ENCODE measurements at places on chromosomes 1 and 21.

- DNase-seq, result no peak
Measured at GRCh38 chr1:245154429-245155271, at the start of gene KIF26B. Gene KIF26B (plus strand): TSS chr1:245154985. CDS start chr1:245155425, 440 bp downstream.

- DNase-seq, result no peak
Measured at GRCh38 chr1:82840192-82840591, 1039.5 kb downstream of the ADGRL2 start.

DNA sequence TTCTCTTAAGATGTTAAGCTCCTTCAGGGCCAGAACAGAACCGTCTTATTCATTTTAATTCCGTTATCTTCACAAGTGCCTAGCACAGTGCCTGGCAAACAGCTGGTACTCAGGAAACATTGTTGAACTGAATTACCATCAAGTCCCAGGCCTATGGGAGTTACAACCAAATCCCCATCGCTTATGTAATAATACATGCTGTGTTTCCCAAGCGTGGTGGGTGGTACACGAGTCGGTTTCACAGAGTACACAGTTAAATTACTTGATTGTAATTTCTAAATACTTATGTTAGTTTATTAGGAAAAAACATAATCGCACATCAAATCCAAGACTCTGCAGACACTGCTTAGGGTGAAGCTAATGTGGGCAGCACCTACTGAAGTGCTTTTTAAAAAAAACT is 1.0 kb downstream of the ANGEL2 start:
- no peak for DNase-seq

DNA sequence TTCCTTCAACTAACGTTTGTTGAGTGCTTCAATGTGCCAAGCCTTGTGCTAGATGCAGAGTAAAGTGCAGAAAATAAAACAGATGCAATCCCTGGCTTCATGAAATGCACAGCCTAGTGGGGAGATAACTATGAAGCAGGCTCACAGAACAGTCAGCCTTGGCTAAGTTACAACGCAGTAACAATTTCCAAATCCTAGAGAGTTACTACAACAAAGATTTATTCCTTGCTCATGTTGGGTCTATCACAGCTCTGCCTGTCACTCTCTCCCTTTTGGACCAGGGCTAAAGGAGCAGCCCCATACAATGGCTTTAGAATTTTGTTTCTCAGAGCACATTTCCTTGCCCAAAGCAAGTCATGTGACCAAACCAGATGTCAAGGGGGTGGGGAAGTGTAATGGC is 359.8 kb downstream of the ZNF326 start:
- no peak for DNase-seq

DNA sequence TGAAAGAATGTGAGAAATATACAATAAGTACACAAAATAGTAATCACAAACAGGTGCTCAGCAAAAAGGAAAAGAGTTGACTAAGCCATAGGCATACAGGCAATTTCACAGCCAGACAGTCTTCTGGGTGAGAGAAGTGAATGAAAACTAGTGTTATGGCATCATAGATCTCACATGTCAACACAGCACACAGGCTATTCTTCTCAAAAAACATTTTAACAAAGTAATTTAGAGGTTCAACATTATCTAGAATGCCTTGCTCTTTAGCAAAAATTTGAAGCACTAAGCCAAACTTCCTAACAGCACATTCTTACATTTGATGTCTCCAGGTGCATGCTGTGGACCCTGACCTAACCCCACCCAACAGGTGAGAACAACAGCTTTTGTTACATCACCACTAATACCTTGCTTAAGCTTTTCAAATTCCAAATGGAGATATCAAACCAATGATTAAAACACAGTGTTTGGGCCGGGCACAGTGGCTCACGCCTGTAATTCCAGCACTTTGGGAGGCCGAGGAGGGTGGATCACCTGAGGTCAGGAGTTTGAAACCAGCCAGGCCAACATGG is 30.5 kb downstream of the OTUD7B start:
- no peak for DNase-seq

- DNase-seq, result no peak
Measured at GRCh38 chr1:6861075-6861724, 75.9 kb downstream of the CAMTA1 start.

GRCh38 chr1:70659891-70660290 is 248.8 kb downstream of the CTH start:
- DNase-seq, result no peak

DNA sequence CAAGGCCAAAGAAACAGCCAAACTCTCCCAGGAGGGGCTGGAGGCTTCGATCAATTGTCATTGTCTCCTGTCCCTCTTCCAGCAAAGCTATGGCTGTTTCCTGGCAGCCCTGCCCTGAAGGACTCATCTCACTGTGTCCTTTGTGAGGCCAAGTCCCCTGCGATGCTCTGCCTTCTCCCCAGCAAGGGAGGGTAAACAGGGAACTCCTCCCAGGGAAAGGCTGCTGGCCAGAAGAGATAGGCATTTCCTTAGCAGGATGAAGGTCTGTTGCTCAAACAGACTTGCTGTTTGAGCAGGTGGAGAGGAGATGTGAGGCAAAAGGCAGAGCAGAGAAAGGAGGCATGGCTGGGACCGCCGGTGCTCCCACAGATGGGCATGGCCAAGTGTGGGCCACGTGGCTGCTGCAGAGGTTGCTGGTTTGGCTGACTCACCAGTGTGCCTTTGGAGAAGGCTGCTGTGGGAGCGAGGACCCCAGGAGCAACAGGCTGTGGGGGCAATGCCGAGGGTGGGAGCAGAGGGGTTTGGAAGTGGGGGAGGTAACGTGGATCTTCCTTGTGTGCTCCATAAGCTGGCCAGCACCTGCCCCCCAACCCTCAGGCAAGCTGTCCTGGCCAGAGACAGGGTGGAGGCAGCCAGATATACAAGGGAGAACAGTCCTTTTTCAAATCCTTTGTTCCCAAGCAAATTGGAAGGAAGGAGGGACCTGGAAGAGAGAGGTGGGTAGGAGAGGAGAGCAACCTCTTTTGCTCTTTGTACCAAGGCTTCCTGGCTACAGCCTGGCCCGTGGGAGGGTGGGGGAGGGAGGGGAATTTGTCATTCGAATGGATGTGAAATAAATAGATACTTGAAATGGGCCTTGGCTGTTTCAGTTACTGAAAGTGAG is 449.8 kb downstream of the SIPA1L2 start:
- DNase-seq, result no peak

DNA sequence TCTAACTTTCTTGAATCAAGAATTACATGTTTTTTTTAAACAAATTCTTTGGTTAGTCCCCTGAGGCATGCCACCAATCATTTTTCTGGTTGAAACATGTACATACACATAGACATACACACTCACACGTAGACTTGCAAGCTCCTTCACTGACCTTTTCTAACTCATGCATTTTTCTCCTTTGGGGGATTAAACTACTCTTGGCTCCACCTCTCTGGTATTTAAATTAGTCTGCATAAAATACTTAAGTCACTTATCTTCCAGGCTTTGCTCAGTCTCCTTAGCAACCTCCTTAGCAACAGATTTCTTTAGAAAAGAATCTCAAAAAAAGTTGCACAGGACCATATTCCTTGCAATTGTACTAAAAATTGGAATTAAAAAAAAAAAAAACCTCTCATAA is 440.9 kb upstream of the LRRC7 start:
- DNase-seq, result no peak

DNA sequence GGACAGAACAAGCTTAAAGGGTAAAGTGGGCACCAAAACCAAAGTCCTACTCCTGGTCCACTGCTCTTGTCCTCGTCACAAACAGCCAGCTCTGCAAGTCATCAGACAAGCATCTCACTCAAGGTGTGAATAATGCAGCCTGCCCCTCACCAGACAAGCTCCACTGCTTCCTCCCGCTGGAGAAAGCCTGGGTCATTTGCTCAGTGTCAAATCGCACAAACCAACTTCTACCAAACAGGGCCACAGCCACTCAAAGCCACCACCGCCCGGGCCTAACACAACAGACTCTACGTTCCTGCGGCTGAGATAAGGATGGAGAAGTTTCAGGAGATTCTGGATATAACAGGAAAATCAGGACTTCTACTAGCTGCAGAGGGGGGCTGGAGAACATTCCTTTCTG is 3.3 kb downstream of the SSBP3 start:
- no peak for DNase-seq

- no peak for DNase-seq
Measured at GRCh38 chr1:119358636-119359035, 9.9 kb upstream of the HAO2 start.

- DNase-seq, result no peak
Measured at GRCh38 chr21:35135481-35135880, 86.4 kb upstream of the RUNX1 start.

DNA sequence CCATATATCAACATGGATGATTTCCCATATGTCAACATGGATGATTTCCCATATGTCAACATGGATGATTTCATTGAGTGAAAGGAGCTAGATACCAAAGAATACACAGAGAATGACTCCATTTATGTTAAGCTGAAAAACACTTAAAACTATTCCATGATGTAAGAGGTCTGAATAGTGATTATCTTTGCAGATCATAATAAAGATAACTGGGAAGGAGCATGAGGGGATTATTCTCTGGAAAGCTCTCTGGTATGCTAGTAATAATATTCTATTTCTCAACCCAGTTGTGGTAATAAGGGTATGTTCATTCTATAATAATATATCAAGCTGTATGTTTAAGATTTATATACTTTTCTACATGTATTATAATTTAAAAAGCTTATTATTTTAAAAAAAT is 14.1 kb downstream of the SYNJ1 start:
- DNase-seq, result no peak

DNA sequence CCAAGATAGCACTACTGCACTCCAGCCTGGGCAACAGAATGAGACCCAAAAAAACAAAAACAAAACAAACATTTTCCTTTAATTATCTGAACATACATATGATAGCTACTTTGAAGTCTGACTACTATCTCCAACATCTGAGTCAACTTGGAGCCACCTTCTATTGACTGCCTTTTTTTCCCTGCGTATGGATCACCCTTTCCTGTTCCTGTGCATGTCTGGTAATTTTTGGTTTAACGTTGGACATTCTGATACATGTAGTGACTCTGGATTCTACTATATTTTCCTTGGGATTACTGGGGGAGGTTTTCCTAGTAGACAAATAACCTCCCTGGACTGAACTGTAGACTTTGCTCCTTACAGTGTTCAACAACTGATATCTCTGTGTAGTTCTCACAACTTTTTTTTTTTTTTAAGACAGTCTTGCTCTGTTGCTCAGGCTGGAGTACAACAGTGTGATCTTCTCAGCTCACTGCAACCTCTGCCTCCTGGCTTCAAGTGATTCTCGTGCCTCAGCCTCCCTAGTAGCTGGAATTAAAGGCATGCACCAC is 70.3 kb downstream of the KIAA0319L start:
- no peak for DNase-seq

- DNase-seq, result no peak
Measured at GRCh38 chr21:17402937-17403336, 109.9 kb upstream of the CXADR start.

DNA sequence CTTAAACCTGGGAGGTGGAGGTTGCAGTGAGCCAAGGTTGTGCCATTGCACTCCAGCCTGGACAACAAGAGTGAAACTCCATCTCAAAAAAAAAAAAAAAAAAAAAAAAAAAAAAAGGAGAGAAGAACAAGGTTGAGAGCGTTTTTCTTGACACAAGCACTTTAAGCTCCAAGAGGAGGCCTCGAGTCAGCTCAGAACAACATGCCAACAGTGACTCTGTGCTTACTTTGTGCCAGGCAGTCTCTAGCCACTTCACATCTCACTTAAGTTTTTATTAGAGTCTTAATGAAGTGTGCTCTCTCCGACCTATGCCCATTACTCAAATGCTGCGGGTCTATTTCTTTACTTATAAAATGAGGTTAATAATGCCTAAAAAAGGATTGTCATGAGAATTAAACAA is 13.0 kb downstream of the ATP1A1 start:
- no peak for DNase-seq

DNA sequence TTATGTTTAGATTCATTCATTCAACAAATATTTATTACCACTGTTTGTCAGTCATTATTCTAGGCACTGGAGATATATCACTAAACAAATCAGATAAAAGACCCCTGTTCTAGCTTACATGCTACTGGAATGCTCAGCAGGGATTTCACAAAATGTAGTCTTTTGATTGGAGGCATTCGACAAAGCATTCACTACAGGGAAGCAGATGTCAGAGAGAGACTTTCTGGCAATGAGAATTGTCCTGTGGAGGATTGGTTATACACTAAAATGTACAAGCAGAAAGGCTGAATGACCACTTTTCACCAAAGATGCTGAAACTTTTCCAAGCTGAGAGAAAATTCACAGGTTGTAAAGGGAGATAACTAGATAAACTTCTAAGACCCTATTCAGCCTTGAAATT is 57.7 kb downstream of the SCMH1 start:
- DNase-seq, result no peak

DNA sequence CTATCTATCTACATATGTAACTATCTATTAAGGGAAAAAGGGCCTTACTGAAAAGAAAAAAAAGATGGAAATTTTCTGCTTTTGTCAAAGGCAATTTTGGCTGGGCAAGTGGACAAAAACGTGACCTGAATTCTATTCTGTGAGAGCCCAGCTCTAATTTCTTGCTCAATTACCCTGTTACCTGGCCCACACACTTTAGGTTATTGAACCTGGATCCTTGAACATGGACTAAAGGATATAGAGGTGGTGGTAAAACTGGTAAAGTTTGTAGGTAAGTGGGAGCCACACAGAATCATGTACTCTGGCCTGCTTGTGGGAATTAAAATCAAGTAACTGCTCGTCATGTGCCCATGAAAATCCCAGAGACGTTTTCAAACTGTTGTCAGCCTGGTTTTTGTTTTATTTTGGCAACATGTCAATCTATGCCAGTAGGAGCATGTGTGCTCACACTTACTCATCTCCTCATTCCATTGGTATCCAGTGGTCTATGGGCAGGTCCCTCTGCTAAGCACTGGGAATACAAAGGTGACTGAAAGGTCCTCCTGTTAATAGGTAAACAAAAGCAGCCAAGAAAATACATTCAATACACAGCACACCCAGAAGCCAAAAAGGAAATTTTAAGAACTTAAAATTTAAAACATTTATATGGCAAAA is 113.7 kb upstream of the WARS2 start:
- DNase-seq, result no peak

DNA sequence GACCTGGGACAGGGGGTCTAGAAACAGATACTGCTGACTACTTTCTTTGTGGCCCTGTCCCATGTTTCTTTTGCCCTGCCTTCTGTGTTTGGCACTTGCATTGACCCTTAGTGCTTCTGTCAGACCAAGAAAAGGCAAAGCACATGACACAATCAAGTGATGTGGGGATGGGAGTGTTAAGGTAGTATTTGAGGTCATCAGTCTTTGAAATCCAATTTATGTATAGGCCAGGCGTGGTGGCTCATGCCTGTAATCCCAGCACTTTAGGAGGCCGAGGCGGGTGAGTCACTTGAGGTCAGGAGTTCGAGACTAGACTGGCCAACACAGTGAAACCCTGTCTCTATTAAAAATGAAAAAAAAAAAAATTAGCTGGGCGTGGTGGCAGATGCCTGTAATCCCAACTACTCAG is 26.0 kb downstream of the SERBP1 start:
- DNase-seq, result no peak

Measured in BJ (cell line).